ENCODE measurements at places on chromosomes 13 and 19.
A peak's percentile ranks its signal among the peaks of the same experiment; 100 is the strongest.

GRCh38 chr13:19794631-19795030, 11.9 kb upstream of the PSPC1 start:
- no peak for DNase-seq

GRCh38 chr19:31282346-31282745, 66.9 kb downstream of the TSHZ3 start:
- no peak for DNase-seq

GRCh38 chr19:39335168-39335548, 685 bp downstream of the GMFG start:
- DNase-seq = no peak

DNA sequence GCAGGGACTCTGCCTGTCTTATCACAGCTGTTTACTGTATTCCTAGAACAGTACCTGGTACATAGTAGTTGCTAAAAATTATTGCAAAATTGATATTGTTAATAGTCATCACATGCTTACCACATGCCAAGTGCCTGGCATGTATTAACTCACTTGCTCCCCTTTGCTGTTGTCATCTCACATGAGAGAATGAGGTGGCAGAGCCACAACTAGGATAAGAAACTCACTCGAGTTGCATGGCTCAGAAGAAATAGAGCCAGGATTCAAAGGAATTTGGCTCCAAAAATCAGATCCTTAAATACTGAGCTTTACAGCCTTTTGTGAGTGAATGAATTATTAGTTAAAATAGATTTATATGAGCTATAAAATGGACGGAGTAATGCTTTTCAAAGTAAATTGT, 42.6 kb downstream of the B3GLCT start:
- no peak for DNase-seq

DNA sequence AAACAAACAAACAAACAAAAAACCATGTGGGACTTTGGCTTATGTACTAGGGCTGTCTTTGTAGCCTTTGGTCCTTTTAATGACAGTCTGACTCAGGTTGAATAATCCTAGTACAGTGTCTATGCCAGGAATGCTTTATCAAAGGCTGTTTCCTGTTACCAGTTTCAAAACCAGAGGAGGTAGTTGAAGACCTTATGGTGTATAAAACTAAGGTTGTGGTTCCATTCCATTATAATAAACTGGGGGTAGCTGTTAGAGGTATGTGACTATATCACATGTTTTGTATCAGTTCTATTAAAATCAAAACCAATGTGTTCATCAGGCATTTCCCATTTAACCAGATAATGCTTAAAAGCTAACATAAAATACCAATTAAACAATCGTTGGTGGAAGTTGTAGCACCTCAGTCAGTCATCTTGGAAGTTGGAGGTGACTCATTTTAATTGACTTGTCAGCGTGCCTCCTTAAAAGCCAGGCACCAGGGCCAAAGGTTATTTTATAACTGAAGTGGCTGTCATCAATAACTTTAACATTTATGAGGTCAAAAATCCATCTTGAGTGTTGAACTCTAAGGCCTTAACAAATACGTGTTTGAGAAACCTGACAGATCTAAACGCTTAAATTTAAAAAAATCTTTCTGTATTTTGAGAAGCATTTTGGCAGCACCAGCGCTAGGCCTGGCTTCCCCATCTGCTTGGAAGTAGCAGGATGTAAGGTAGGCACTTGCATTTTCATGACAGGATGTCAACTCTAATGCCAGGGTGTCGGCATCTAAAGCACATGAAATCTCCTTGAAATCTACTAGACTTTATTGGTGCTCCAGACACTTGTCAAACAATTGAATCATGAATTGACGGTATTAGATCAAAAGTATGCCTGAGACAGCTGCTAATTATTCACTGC, 162.5 kb downstream of the LMO7 start:
- DNase-seq = peak; percentile 44

GRCh38 chr13:94595001-94595949, 677 bp downstream of the TGDS start:
- DNase-seq = peak; percentile 52

DNA sequence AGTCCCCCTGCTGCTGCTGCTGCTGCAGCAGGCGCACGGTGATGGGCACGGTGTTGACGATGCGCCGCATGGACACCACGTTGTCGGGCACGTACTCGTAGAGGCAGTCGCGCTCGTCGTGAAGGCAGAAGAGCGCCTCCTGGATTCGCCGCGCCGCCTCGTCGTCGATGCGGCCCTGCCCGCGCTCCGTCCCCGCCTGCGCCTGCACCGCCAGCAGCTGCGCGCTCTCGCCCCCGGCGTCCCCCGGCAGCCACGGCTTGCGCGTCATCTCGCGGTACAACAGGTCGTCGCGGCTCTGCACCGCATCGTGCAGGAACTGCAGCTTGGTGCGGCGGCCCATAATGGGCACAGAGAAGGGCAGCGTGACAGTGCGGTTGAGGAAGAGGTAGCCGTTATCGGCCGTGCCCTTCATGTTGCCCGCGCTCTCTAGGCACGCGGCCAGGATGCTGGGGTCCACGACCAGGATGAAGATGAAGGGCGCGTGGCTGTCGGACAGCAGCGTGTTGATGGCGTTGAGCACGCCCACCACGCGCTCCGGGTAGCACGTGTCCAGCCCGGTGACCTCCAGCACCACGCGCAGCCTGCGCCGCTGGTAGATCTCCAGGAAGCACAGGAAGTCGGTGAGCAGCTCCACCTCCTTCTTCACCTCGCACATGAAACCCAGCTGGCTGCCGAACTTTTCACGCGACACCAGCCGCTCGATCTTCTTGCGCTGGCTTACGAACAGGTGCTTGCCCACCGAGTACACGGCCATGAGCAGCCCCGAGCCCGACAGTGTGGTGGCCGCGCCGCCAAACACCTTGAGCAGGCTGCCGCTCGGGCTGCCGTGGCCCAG, 8.1 kb downstream of the NKPD1 start:
- peak; percentile 61 for DNase-seq

GRCh38 chr19:4391701-4392483, 8.5 kb downstream of the SH3GL1 start:
- peak; percentile 53 for DNase-seq

DNA sequence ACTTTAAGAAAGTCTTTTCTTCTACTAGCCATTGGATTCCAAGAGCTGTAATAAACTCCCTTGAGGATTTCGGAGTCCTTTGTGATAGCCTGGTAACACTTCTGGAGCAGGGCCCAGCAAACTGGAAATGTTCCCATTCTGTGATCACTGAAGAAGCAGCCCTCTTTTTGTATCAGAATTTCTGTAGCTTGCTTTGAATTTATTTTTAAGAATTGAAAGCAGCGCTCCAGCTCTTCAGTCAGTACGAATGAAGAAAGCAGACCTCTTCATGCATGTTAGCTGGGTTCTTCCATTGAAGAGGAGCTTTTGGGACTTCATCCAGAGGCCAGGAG, 141.5 kb downstream of the AKAP11 start:
- peak; percentile 13 for DNase-seq

DNA sequence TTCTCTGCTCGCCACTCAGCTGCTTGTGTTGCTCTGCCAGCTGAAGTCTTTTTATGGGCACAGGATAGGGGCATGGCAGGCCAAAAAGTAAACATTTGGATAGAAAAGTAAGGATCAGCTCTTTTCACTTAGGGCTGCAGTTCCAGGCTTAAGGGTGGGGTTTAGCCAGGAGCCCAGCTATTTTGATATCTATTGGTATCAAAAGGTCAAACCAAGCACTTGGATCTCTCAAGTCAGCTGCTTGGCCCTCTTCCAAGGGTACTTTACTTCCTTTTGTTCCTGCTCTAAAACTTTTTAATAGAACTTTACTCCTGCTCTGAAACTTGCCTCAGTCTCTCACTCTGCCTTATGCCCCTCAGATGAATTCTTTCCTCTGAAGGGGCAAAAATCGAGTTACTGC, 55.7 kb upstream of the ABCC4 start:
- no peak for DNase-seq

- DNase-seq = no peak
Observed at GRCh38 chr19:17794731-17795494, at the start of gene B3GNT3. Gene B3GNT3, plus strand, starts transcription at chr19:17795138. Its CDS starts 12,670 bp downstream, at chr19:17807808.

- no peak for DNase-seq
Observed at GRCh38 chr19:19115954-19116353, 22.3 kb downstream of the TMEM161A start.

DNA sequence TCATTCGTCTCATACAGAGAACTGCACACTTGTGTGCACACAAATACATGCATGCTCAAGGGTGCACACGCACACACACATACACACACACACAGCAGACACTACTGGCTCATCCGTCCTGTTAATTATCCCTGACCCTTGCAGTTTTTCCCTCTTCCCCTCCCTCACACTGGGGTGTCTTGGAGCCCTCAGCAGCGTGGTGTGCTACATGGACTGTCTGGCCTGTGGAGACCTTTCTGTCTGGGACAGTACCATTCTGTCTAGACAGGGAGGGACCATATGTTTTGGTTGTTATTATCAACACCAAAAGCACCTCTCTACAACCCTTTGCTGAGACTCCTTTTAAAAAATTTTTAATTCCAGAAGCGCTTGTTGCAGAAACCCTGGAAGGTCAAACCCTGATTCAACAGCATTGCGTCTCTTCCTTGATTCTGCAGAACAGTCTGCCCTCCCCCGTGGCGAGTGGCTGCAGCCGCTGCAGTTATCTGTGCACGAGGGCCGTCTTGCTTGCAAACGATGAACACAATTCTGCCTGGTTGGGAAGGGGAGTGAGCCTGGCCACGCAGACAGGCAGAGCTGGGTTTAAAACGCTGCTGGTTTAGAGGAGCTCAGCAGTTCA, 374.0 kb downstream of the IRS2 start:
- DNase-seq = peak; percentile 79

DNA sequence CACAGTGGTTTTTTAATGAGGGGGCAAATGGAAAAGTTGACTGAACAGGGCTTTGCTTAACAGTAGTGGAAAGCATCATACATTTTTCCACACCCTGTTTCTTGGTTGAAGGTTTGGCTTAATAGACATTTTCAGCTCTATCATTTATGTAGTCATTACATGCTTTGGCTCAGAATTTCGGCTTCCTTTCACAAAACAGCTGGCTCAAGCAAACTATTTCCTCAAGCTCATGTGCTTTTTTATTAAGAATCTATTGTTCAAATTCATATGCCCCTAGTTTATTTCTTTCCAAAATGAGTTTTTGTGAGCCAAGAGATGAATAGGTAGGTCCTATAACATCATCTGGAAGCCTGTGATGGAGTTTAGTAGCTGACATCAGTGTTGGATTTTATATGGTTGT, 113.8 kb downstream of the SLITRK6 start:
- DNase-seq = no peak

DNA sequence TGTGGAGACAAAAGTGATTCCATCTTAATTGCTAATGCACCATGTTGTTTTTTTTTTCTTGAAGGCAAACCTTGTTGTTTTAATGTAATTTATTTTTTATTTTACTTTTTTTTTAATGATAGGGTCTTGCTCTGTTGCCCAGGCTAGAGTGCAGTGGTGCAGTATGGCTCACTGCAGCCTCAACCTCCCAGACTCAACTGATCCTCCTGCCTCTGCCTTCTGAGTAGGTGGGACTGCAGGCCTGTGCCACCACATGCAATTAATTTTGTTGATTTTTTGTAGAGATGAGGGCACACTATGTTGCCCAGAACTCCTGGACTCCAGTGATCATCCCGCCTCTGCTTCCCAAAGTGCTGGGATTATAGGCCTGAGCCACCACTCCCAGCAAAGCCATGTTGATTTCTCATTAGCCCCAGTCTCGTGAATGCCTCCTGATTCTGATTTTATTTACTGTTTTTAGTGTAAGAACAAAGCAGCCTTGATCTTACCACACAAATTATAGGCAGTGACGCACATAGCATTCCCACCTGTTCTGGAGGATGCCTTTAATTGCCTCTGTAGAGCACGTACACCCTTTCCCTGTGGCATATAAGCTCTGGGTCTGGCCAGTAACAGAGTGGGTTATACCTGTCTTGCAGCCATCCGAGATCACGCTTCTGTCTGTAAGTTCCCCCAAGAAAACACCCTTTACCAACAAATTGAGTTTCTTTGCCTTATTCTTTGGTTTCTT, 150.4 kb downstream of the GGACT start:
- DNase-seq = no peak

- DNase-seq = peak; percentile 6
Observed at GRCh38 chr13:52885141-52885540, 36.7 kb upstream of the PCDH8 start.

- DNase-seq = no peak
Observed at GRCh38 chr13:42396501-42396900, 124.5 kb downstream of the AKAP11 start.

- peak; percentile 38 for DNase-seq
Observed at GRCh38 chr19:12527034-12527836, 24.0 kb downstream of the ZNF564 start.

DNA sequence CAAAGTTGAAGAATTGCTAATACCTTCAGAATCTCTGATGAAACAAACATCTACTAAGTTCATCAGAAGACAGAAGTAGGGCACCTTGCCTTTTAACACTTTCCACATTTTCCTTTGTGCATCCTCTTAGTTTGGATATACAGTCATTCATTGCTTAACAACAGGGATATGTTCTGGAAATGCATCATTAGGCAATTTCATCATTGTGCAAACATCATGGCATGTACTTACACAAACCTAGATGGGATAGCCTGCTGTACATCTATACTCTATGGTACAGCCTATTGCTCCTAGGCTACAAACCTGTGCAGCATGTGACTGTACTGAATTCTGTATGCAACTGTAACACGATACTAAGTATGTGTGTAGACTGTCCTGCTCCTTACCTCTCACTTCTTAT, 169.8 kb downstream of the SUCLA2 start:
- no peak for DNase-seq

GRCh38 chr19:34336781-34337271, 28.2 kb upstream of the GPI start:
- DNase-seq = peak; percentile 50

DNA sequence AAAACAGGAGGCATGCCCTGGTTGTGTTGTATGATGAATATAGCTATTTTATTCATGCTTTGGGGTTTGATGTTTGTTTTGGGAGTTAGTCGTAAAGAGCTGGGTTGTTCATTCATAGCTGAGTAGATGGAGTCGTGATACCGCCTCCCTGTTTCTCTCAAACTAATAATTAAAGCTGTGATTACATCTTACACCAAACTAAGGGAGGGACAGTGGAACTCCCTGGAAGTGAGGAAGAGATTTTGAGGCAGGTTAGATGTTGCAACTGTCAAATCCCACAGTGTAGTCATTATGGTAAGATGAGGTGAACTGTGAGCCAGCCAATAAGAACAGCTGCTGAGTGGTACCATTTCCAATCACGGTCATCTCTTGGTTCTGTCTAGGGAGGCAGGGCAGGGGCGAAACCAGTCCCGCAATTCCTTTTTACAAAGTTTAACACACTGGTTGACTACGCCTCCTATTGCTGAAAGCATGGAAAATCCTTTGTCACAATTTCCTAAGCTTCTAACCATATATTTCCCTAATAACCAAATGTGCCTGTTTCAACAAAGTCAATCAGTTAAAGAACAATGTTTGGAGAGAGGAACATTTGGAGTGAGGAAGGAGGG, 207.6 kb upstream of the SERP2 start:
- no peak for DNase-seq

- DNase-seq = peak; percentile 91
Observed at GRCh38 chr19:485583-486236, 10.6 kb upstream of the MADCAM1 start.

GRCh38 chr13:84931264-84931663, 868.0 kb downstream of the SLITRK6 start:
- no peak for DNase-seq

GRCh38 chr19:14555918-14556661, 15.8 kb downstream of the NDUFB7 start:
- DNase-seq = peak; percentile 72
